Sigmoid colon (tissue), 7 donors: ENCODE measurements at places on chromosomes 12 and 14. TPM values are rescaled to one million over a fixed set of nuclear protein-coding genes. Genes with fewer than 3 reads are reported as not detected.

The STAC3 gene
- total RNA-seq, result 2.8 TPM

The LRRC10 gene
- total RNA-seq, result not detected

The ASPG gene
- total RNA-seq, result 0.36 TPM

The DNAJC22 gene
- total RNA-seq, result under 0.01 TPM

The RNASE12 gene
- total RNA-seq, result not detected

The TEX22 gene
- total RNA-seq, result not detected

The LRRC9 gene
- total RNA-seq, result not detected

The IFNG-AS1 gene
- total RNA-seq, result not detected

The RPGRIP1 gene
- not detected for total RNA-seq

The LRRK2 gene
- total RNA-seq, result 26.4 TPM

The ACOT6 gene
- total RNA-seq, result not detected

The DCN gene
- 675 TPM for total RNA-seq

The PLEKHG7 gene
- not detected for total RNA-seq

The IL22 gene
- not detected for total RNA-seq

The ASCL1 gene
- 0.55 TPM for total RNA-seq

The FOXJ2 gene
- 12.5 TPM for total RNA-seq

The NANOG gene
- total RNA-seq, result under 0.01 TPM

The DTX3 gene
- 52.8 TPM for total RNA-seq

The CELA1 gene
- total RNA-seq, result not detected

The HOXC9 gene
- total RNA-seq, result not detected

The TRIP11 gene
- total RNA-seq, result 35.5 TPM

The SSPN gene
- 41.3 TPM for total RNA-seq

The ARHGAP9 gene
- total RNA-seq, result 4.4 TPM

The LIN7A gene
- 6.9 TPM for total RNA-seq

The GNPTAB gene
- total RNA-seq, result 42.2 TPM

The SERPINA9 gene
- not detected for total RNA-seq
